ENCODE measurements at places on chromosomes 5 and 9. TPM values are rescaled to one million over a fixed set of nuclear protein-coding genes. Genes with fewer than 3 reads are reported as not detected.
A peak's percentile ranks its signal among the peaks of the same experiment; 100 is the strongest.

GRCh38 chr5:37709020-37709419, 130.8 kb downstream of the GDNF start:
- DNase-seq, result no peak
- H3K4me1 ChIP-seq, result no peaks in the 10 kb centered on the region
- H3K36me3 ChIP-seq, result no peaks in the 10 kb centered on the region
- no peak overlapping the region for H3K27ac ChIP-seq
- H3K27me3 ChIP-seq, result no peaks in the 10 kb centered on the region

DNA sequence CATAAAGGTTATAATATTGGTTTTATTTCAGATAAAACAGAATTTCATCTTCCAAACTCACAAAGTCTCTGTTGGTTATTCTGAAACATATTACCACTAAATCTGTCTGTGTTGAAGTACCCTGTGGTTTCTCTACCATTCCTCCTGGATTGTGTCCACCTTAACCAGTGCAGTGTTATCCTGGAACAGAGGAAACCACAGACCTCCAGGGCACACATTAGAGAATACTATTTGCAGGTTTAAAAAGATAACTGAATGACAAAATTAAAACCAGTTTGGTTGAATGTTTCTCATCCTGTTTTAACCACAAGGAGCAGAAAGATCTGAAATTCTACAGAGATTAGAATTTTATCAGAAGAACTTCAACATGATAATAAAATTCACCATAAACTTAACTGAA, 251.8 kb downstream of the CWC27 start:
- H3K4me1 ChIP-seq, result no peaks in the 10 kb centered on the region
- DNase-seq, result no peak
- H3K27me3 ChIP-seq, result no peaks in the 10 kb centered on the region
- H3K36me3 ChIP-seq, result no peaks in the 10 kb centered on the region
- H3K4me3 ChIP-seq, result no peak overlapping the region

DNA sequence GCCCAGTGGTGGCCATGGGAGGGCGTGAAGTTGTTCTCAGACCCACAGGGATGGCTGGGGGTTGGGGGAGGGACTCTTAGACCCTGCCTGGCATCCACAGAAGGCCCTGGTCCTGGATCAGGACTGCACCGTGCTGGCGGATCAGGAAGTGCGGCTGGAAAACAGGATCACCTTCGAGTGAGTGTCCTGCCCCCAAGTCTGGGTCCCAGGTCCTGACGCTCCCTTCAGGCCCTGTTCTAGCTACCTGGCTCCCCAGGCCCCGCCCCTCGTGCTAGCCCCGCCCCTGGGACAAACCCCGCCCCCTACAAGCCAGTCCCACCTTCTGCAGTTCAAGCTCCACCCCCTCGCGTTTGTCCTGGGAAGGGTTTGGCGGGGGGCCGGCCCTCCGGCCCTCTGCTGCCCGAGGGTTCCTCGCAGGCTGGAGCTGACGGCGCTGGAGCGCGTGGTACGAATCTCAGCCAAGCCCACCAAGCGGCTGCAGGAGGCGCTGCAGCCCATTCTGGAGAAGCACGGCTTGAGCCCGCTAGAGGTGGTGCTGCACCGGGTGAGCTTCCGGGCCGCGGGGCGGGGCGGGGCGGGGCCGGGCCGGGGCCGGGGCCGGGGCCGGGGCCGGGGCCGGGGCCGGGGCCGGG, 12.9 kb downstream of the RGS14 start:
- no peaks in the 10 kb centered on the region for H3K36me3 ChIP-seq
- no peak overlapping the region for H3K27ac ChIP-seq
- H3K4me1 ChIP-seq, result peaks cover 10% of the 10 kb centered on the region
- no peaks in the 10 kb centered on the region for H3K27me3 ChIP-seq
- peak overlapping the region; percentile 20 for H3K4me3 ChIP-seq

- no peak for DNase-seq
- no peaks in the 10 kb centered on the region for H3K4me1 ChIP-seq
- H3K4me3 ChIP-seq, result no peak overlapping the region
- H3K27me3 ChIP-seq, result no peaks in the 10 kb centered on the region
These were observed 25.3 kb downstream of the OSMR start for GRCh38 chr5:38871058-38871605.

PCDHB2 gene
- 4.0 TPM for total RNA-seq

GRCh38 chr5:50684721-50685120, 18.3 kb downstream of the PARP8 start:
- H3K36me3 ChIP-seq, result no peaks in the 10 kb centered on the region
- no peak overlapping the region for H3K4me3 ChIP-seq
- no peaks in the 10 kb centered on the region for H3K4me1 ChIP-seq
- no peak for DNase-seq
- no peak overlapping the region for H3K27ac ChIP-seq

DNA sequence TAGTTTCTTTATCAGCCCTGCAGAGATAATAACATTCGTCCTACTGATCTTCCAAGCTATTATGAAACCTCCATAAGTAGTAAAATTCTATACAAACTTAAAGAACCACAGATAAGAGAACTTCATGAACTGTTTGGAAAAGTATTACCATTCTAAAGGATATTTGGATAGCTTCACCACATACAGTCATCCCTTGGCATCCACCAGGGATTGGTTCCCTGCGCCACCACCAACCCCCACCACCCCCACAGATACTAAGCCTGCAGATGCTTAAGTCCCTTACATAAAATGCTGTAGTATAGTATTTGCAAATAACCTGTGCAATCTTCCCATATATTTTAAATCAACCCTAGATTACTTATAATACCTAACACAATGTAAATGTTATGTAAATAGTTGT, 61.4 kb upstream of the SHISAL2B start:
- DNase-seq, result no peak
- H3K4me3 ChIP-seq, result no peak overlapping the region
- H3K36me3 ChIP-seq, result no peaks in the 10 kb centered on the region
- no peak overlapping the region for H3K27ac ChIP-seq

DNA sequence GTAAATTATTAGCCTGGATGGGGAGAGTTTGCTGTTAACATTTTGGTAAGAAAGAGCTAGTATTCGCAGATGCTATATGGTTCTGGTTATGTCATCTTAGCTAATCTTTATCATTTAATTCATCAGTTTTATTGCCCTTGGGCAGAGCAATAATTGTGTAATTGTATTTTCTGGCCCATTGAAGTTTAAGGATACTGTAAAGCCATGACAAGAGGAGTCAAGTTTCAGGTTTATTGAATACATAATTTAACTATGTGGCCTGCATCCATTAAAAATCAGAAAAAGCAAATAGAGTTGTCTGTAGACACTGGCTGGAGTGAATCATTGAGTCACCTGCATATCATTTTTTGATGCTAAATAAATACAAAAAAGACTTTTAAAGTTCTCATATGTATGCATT, 255.8 kb downstream of the PRELID2 start:
- no peak for DNase-seq
- H3K36me3 ChIP-seq, result no peaks in the 10 kb centered on the region
- H3K27me3 ChIP-seq, result no peaks in the 10 kb centered on the region
- H3K27ac ChIP-seq, result no peak overlapping the region

- H3K36me3 ChIP-seq, result no peaks in the 10 kb centered on the region
- no peak overlapping the region for H3K27ac ChIP-seq
- no peak for DNase-seq
- H3K4me1 ChIP-seq, result peaks cover 5% of the 10 kb centered on the region
- H3K27me3 ChIP-seq, result no peaks in the 10 kb centered on the region
These were observed 5.9 kb downstream of the MED22 start for GRCh38 chr9:133342069-133342406.

DNA sequence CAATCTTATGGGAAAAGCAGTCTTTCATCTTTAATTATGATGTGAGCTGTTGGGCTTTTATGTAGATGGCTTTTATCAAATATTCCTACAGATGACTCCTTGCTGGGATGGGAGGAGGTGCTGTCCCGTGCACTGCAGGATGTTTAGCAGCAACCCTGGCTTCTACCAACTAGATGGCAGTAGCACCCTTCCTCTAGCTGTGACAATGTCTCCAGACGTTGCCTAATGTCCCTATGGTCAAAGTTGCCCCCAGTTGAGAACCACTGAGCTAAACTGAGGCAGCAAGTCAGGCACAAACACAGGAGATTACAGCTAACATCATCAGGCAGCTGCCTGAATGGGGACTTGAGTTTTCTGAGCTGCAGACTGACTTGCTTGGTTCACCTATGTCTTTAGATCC, 401.9 kb upstream of the PDE4D start:
- no peak for DNase-seq
- no peaks in the 10 kb centered on the region for H3K36me3 ChIP-seq
- no peaks in the 10 kb centered on the region for H3K27me3 ChIP-seq
- H3K4me3 ChIP-seq, result no peak overlapping the region
- H3K4me1 ChIP-seq, result no peaks in the 10 kb centered on the region
- no peak overlapping the region for H3K27ac ChIP-seq

- H3K4me1 ChIP-seq, result peaks cover 15% of the 10 kb centered on the region
- H3K27ac ChIP-seq, result no peak overlapping the region
These were observed 386.1 kb downstream of the ACTL7B start for GRCh38 chr9:108469654-108470053.

GRCh38 chr5:72606525-72606924, 99.3 kb upstream of the ZNF366 start:
- DNase-seq, result no peak
- H3K36me3 ChIP-seq, result no peaks in the 10 kb centered on the region
- no peaks in the 10 kb centered on the region for H3K27me3 ChIP-seq
- no peaks in the 10 kb centered on the region for H3K4me1 ChIP-seq
- H3K4me3 ChIP-seq, result no peak overlapping the region

- no peaks in the 10 kb centered on the region for H3K36me3 ChIP-seq
- no peak for DNase-seq
- H3K4me1 ChIP-seq, result no peaks in the 10 kb centered on the region
- H3K27ac ChIP-seq, result no peak overlapping the region
- no peak overlapping the region for H3K4me3 ChIP-seq
These were observed 12.3 kb downstream of the MED10 start for GRCh38 chr5:6365977-6366590.

ANKRD20A1 gene
- total RNA-seq, result 0.60 TPM

- H3K36me3 ChIP-seq, result no peaks in the 10 kb centered on the region
- H3K27me3 ChIP-seq, result no peaks in the 10 kb centered on the region
- H3K4me1 ChIP-seq, result no peaks in the 10 kb centered on the region
- H3K27ac ChIP-seq, result no peak overlapping the region
These were observed 37.5 kb downstream of the SPRY4 start for GRCh38 chr5:142287096-142287972.

S1PR3 gene
- 5.5 TPM for total RNA-seq

DNA sequence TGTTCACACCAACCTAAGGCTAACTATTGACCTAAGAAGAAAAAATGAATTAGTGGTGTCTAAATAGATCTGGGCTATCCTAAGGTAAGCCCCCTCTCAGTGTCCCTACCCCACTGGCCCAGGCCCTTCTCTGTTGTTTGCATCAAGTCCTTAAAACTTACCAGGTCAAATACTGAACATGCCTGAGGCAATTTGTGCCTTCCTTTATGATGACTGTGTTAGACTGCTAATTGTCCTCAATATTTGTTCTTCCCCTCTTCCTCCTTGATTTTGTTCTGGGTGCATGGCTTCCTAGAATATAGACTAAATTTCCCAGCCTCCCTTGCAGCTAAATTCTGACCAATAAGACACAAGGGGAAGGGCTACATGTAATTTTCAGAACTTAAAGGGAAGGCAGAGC, 199.9 kb downstream of the ADAMTS12 start:
- H3K4me1 ChIP-seq, result no peaks in the 10 kb centered on the region
- DNase-seq, result no peak
- H3K27ac ChIP-seq, result no peak overlapping the region
- H3K27me3 ChIP-seq, result no peaks in the 10 kb centered on the region
- no peaks in the 10 kb centered on the region for H3K36me3 ChIP-seq
- no peak overlapping the region for H3K4me3 ChIP-seq

RXRA gene
- 71.8 TPM for total RNA-seq

GRCh38 chr5:151094852-151095245, 14.0 kb upstream of the TNIP1 start:
- H3K27me3 ChIP-seq, result no peaks in the 10 kb centered on the region
- peak overlapping the region; percentile 55 for H3K27ac ChIP-seq
- peaks cover 20% of the 10 kb centered on the region for H3K4me1 ChIP-seq
- DNase-seq, result no peak

DNA sequence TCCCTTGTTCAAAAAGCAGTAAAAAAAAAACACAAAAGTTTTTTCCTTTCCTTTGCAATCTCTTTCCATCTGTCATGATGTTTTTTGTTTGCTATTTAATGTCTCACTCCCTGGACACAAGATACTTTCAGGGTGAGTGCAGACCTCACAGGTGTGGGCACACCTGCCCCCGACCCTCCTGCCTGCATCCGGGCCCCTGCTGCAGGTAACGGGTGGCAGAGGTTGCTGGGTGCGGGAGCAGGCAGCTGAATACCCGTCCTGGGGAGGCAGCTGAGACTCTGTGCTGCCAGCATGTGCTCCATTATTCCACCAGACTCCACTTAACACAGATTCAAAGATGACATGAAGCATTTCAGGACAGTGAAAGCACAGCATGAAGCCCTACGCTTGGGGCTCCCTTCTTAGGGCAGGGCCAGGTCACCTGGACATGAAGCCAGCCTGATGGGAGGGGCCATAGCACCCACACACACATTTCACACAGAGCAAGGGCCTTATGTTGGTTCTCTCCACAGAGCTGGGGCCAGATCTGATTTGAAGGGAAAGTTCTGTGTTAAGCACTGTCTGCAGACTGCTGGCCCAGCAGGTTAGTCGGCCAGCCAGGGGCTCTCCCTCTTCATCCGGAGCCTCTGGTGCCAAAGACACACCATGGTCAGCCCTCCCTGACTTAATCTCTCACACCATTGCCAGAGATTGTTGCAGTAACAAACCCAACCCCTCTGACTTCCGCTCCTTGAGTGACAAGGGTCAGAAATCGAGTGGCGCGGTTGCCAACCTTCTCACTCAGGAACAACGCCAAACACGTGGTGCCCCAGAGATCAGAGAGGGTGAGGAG, 13.0 kb downstream of the NEK6 start:
- no peak overlapping the region for H3K4me3 ChIP-seq
- no peak overlapping the region for H3K27ac ChIP-seq
- no peaks in the 10 kb centered on the region for H3K4me1 ChIP-seq
- DNase-seq, result no peak
- no peaks in the 10 kb centered on the region for H3K36me3 ChIP-seq

GRCh38 chr9:137700911-137701310, 82.1 kb downstream of the EHMT1 start:
- peaks cover 26% of the 10 kb centered on the region for H3K4me1 ChIP-seq
- no peaks in the 10 kb centered on the region for H3K27me3 ChIP-seq
- no peaks in the 10 kb centered on the region for H3K36me3 ChIP-seq
- H3K27ac ChIP-seq, result no peak overlapping the region

DNA sequence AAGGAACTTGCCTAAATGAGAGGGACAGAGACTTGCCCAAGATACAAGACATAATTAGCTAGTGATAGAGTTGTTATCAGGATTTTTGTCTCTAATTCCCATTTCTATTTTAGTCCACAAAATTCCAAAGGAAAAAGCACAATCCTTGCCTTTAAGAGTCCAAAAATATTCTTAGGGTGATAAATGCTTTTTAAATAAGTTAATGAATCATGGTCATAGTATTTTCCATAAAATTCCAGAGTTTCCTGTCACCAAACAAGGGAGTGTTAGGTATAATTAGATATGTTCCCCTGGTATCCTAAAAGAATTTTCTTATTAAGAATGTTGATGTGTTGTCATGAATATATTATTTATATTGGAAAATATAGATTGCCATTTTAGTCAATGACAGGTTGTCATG, 21.8 kb upstream of the CEP72 start:
- no peak overlapping the region for H3K27ac ChIP-seq
- H3K4me1 ChIP-seq, result no peaks in the 10 kb centered on the region
- no peak overlapping the region for H3K4me3 ChIP-seq
- no peaks in the 10 kb centered on the region for H3K27me3 ChIP-seq

- no peak for DNase-seq
- H3K4me3 ChIP-seq, result peak overlapping the region; percentile 98
- H3K27me3 ChIP-seq, result no peaks in the 10 kb centered on the region
- H3K36me3 ChIP-seq, result no peaks in the 10 kb centered on the region
- H3K4me1 ChIP-seq, result peaks cover 9% of the 10 kb centered on the region
These were observed 561 bp downstream of the SEC61B start for GRCh38 chr9:99222416-99223270.
